NCI-H2227 treated with DMSO at 0.1 percent for 48 hours (cell line): ENCODE measurements at places on chromosomes 3 and 15.

DNA sequence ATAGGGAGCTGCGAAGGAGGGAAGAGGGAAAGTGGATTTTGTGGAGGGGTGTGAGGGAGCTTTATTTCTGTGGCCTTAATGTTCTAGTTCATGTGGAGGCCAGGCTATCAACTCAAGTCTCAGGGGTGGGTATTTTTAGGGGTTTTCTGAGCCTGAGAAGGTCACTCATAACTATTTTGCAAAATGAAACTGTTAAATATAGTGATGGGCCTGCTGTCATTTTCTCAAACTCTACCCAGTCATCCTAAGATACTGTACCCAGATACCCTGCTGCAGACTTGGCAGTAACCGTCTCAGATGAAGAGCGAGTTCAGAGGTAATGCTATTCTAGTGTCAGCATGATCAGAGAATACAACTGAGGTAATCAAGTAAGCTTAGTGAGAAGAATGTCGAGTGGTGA, 545.0 kb upstream of the TBL1XR1 start:
- no peak for DNase-seq

DNA sequence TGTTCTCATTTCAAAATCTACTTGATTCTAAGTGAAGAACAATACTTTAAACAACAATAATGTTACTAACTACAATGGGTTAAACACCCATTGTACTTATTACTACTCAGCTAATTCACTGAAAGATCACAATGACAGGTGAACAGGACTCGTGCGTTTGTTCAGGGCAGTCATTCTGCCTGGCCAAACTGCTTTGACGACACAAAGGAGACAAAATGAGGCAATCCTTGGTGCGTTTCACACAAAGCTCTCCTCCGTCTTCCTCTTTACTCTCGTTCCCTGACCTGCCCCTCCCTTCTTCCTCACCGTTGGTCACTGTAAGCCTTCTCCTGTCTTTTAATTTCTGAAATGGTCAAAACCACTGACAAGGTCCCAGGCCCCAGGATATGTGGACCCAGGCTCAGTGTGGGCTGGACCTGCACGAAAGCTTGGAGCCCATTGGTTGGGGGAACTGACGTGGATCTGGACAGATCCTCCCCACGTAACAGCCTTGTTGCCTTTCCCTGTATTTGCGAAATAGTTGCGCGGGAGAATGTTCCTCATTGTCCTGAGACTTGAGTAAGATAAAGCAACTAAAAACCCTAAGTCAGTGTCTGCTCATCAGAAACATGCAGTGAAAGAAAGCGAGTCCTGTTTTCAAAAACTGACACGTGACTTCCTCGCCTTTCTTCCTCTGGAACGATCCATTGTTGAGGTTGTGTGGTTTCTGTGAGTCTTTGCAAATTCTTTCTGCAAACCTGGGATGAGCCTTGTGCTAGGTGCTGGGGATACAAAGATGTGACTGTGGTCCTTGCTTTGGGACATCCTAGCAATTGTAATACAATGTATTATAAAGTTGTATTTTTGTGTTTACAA, 147.1 kb upstream of the RGMA start:
- no peak for DNase-seq

- no peak for DNase-seq
Measured at GRCh38 chr3:181613813-181614212, 97.9 kb upstream of the SOX2 start.

DNA sequence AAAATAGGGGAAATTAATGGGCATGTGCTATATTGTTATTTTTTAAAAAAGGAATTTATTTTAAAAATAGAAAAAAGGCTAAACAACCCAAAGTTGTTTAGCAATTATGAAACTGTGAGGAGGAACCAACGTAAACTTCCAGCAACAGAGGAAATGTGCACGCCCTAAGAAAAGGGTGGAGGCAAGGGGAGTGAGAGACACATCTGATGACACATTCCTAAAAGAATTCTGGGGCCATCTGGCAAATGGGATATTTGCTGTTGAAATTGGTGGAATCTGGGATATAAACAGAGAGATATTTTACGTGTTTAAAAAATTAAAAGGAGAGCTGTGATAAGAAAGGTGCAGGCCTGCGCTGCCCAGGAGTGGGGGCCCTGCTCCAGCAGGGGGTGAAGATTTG, 50.8 kb upstream of the MUC13 start:
- no peak for DNase-seq

GRCh38 chr3:16211176-16211904, 36.9 kb downstream of the GALNT15 start:
- DNase-seq, result no peak

DNA sequence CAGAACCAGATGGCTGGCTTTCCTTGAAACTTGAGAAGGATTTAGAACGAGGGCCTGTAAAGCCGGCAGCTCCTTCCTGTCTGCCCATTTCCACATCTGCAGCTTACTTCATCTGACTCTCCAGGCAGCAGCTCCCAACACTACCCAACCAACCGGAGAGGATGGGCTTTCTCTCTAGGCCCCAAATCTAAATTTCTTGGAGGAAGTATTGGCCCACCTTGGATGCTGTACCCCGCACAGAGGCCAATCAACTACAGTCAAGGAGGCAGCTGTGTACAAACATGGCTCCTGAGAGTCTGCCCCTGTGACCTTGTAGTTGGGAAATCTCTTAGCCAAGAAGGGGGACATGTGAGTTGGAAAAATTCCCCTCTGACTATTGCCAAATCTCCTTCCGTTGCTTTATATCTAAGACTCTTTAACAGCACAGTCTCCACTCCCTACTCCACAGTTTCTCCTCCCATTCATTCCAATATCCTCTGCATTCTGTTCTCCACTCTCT, 8.0 kb upstream of the ACAP2 start:
- no peak for DNase-seq

DNA sequence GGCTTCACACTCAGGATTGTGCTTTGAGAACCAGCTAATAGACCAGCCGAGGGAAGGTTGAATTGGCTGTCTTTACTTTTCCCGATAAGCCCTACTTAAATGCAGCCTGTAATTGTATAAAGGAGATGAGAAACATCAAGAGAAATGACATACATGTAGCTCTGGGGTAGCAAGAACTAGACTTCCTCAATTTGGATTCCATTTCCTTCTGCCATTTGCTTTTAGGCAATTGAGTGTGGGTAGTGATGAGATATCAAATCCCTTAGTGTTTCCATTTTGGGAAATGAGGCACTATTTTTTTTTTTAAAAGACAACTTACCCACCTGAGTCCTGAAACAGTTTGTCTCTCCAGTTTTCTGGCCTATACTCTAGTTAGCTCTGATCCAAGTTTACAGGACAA, 2.2 kb downstream of the INAFM2 start:
- DNase-seq, result no peak

GRCh38 chr3:107142171-107142570, 235.1 kb upstream of the CCDC54 start:
- no peak for DNase-seq

- no peak for DNase-seq
Measured at GRCh38 chr3:143439817-143440216, 320.2 kb downstream of the CHST2 start.

GRCh38 chr15:71780115-71780976, 30.0 kb upstream of the NR2E3 start:
- DNase-seq, result no peak

GRCh38 chr3:45626096-45626887, 31.7 kb downstream of the LIMD1 start:
- no peak for DNase-seq

DNA sequence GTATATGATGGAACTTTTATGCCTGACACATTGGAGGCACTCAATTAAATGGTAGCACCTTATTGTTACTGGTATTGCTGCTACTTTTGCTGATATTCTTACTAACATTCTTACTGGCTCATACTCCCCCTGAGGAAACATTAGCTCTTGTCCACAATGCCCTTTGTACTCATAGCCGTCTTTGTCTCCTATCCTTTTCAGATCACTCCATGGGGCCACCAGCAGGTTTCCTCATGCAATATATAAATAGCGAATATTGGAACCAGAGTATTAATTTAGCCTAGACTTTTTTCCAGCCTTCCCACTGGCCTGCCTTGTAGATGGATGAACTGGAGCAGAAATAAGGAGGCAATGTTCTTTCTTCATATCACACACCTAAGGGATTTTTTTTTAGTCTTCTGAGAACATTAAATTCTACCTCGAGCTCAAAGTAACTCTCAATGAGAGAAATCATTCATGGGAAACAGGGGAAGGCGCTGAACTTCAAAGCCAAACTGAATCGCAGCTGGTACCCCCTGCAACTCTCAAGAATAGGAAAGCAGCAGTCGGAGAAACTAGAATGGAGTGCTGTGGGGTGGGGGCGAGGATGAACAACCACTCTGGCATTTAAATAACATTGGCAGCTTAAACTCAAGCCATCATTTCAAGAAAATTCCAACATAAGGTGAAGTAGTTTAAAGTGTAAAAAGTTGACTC, 300.3 kb downstream of the TAFA4 start:
- no peak for DNase-seq

GRCh38 chr3:186070996-186071395, 37.9 kb downstream of the ETV5 start:
- DNase-seq, result no peak

DNA sequence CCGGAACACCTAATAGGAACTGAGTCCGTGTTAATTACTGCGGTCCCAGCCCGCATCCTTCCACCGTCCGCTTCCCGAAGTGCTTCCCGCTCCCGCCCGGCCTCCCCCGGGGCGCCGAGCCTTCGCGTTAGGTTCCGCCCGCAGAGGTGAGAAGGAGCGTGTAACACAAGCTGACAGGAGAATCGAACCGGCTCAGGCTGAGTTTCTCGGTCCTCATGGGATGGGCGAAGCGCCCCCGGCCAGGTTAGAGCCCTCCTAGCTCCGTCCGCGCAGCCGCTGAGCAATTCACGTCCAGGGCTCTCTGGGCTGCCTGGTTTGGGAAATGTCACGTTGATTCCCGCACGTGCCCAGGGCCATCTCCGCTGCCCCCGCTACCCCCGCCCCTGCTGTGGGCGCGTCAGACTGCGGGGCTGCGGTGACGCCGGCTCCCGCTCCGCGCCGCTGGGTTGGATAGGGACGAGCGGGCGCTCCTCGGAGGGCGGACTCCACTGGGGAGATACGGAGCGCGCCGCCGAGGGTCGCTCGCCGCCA, 954 bp downstream of the CLDN11 start:
- no peak for DNase-seq

DNA sequence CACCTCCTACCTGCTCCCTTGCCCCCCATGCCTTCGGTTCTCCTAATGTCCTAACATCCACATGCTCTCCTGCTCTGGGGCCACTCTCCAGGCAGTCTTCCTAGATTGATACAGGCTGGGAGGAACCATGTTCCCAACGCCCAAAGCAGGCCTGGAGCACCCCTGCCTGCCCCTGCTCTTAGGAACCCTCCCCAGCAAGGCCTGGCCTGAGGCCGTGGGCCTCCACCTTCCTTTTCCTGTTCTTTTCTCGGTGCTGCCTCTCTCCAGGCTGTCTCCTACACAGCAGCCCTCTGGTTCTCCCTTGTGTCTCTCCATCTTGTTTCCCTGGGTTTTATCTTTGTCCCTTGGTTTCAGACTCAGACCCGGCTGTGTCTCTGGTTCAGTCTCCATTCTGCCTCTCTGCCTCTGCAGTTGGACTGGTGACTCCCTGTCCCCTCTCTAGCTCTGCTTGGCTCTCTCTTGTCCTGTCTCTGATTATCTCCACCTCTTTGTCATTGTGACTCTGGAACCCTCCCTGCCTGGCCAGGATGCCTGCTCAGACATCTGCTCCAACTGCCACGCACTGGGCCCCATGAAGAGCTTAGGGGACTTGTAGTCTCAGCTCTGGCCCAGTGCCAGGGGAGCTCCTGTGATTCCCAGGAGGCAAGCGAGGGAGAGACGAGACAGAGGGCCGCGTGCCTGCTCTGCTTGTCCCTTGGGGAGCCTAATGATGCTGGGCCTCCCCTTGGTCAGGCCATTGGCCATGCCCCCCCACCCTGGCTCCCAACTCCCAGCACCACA, 26.0 kb upstream of the RPL29 start:
- peak; percentile 8 for DNase-seq

DNA sequence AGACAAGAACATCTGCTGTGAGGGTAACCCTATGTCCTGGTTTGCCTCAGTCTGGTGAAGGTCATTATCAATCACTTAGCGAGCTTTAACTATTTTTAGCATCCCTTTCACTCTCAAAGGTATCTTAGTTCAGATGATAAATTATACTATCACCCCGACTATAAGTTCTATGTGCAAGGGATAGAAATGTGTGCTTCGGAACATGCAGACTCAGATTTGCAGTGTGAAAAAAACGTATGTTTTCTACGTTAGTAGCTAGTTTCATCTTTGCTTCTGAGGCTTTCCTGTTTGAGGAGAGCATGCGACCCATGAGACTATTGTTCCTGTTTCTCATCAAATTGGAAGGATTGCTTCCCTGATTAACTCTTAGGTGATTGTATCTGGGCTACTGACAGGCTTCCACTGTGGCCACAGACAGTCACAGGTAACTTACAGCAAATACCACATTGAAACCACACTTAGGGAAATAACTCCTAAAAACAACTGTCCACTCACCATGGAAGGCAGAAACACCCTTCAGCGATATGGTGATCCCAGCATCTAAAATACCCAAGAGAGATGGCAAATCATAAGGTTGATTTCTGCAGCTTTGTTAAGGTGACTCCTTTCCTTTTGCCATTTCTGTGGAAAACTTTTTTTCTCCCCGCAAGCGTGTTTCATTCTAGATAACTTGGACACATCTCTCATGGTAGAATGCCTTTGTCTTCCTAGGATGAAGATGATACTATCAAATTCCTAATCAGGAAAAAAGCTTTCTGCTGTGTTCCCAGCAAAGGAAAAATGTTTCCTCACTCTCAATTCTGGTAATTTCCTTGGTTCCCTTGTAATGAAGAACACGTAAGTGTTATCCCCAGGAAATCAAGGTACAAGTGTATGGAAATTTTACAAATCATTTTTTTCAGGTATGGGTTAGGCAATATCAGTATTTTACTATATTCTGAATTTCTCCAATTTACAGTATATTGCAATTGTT, 5.2 kb downstream of the GCSAM start:
- no peak for DNase-seq

- DNase-seq, result no peak
Measured at GRCh38 chr3:183430325-183430957, 2.0 kb upstream of the MCF2L2 start.

DNA sequence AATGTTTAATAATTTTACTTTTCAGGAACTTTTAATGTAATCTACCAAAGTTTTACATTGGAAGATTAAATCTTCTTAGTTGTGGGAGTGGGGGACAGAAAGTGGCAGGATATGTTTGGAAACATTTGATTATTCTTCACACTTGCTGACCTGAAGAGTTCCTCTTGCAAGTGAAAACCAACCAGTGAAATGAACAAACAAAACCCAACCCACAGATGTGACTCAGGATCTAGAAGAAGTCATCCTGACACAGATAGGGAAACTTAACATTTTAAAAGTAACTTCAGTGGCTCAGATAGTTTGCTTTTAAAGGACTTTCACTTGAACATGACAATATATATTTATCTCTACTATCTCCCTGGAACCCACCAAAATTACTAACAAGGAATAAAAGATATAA, 55.4 kb downstream of the ASTE1 start:
- no peak for DNase-seq

- DNase-seq, result no peak
Measured at GRCh38 chr3:139732729-139733128, 55.0 kb upstream of the NMNAT3 start.

DNA sequence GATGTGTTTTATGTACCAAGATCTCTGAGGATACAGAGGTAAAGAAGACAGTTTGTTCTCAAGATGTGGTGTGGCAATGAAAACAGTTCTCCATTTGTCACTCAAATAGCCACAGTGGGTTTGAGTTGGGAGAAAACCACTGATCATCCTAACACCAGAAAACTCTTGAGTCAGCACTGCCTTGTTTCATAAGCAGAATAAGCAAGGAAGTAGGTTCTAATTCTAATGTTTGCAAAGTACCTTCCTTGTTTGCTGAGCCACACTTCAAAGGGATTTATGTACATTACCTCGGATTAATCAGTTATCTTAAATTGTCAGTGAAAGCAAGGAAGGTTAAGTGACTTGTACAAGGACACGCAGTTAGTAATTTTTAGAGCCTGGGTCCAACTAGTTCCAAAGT, 107.8 kb upstream of the BOC start:
- no peak for DNase-seq
